ENCODE measurements at places on chromosomes 1 and 21.

DNA sequence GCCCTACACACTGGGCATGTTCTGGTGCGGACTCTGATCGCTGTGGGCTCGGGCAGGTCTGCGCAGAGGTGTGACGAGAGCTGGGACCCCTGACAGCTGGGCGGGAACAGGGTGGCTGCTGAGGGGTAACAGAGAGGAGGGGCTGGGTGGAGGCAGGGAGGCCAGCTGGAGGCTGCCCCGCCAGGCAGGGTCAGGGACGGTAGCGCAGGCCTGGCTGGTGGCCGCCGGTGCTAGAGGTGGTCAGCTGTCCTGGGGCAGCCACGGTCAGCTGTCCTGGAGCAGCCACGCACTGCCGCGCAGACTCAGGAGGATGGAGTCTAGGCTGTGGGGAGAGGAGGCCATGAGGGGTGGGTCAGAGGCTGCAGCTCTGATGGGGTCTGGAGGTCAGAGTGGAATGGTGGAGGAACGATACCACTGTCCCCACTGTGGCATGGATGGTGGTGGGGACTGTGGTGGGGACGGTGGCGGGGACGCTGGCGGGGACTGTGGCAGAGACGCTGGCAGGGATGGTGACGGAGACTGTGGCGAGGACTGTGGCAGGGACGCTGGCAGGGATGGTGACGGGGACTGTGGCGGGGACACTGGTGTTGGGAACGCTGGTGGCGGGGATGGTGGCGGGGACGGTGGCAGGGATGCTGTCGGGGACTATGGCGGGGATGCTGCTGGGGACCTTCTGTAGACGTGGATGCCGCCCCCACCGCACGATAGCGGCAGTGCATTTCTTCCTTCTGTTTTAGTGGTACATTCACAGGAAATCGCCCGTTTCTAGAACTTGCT lies 21.3 kb upstream of the LRRC3 start:
- DNase-seq = no peak

DNA sequence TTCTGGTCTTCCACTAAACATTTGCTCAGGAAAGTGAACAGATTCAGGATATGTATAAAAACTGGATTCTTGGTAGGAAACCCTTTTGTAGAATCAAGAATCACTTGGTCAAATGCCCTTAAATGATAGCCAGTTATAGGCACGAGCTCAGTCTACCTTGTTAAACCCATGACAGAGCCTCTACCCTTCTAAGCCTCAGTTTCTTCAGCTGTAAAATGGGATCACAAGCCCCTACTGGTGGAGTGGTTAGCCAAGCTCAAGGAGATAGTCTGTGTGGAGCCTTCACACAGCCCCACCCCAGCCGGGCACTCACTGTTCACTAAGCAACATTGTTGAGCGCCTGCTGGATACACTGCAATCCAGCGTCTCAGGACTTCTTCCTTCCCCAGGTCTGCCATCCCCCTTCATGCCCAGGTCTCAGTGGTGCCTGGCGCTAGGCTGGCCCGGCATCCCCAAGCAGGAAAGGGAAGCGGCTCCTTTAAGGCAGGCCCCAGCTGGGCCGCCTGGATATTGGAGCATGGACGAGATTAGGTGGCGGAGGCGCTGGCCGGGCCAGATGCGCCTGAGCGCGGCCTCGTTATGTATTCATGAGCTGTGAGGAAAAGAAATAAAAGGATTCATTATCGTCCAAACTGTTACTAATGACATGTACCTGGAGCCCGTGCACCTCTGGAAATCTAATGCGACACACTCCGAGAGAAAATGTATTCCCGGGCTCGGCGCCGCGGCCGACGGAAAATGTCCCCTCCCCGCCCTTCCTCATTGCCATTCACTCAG lies 75.6 kb downstream of the TAS1R2 start:
- no peak for DNase-seq

DNA sequence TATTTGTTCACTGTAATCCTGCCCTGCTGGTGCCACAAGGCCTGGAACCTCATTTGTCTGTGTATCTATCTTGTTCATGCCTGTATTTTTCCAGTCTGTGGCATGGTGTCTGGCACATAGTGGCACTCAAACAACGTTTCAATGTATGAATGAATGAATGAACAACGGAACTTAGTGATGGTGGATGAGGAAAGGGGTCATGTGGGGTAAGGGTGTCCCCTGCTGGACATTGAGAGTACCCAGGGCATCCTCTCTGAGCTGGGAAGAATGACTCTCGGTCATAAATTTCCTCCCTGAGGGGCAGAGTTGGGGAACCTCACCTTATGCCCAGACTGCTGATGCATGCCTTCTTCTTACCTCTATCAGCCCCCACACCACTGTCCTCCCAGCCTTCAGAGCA lies 18.9 kb upstream of the ZNF683 start:
- peak; percentile 19 for DNase-seq

DNA sequence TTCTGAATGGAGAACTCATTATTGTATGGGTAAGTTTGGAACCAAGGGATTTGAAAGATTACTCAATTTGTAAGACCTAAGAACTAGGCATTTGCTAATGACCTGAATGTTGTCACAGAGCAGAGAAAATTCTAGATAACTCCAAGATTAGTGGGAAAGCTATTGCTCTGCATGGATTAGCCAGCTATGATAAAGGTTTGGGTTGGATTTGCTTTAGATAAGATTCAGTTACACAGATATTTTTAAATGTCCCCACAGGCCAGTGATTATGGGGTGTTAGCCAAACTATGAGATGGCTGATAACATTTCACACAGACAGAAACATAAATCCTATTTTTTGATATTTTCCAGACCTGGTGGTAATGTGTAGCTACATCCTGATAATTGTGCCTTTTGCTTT lies 88.2 kb downstream of the NTPCR start:
- no peak for DNase-seq
